ENCODE measurements at places on chromosomes 2 and 18. TPM values are rescaled to one million over a fixed set of nuclear protein-coding genes. Genes with fewer than 3 reads are reported as not detected.

- no peak for DNase-seq
Observed at GRCh38 chr2:235462415-235462790, 31.4 kb upstream of the AGAP1 start.

DNA sequence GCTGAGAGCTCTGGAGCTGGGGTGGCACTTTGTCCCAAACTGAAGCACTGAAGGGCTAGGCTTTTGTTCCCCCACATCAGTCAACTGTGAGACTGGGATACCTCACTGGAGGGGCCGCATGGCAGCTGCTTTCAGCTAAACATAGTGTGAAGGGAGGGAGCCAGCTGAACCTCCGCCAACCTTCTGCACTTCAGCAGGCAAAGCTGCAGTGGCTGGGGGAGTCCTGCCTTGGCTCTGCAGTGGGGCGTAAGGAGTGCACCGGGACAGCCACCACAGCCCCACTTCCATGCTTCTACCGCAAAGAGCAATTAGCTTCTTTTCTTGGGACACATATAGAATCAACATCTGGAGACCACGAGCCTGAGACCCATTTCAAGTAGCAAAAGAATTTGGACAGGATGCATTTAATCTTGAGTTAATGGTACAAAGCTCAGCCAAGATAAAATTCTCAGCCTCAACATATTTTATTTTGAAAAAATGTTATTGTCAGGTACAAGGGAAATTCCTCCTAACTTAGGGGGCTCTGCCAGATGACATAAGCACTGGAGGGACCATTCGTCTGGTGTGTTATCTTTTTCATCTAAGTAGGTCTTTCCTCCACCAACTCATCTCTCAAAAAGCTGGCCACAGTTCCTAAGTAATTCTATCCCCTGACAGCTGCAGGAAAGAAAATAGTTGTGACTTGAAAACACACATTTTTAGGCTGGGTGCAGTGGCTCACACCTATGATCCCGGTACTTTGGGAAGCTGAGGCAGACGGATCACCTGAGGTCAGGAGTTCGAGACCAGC, 25.6 kb upstream of the MYCN start:
- DNase-seq = no peak

- no peak for DNase-seq
Observed at GRCh38 chr18:22641958-22642357, 224.2 kb upstream of the CTAGE1 start.

- DNase-seq = no peak
Observed at GRCh38 chr2:59874971-59875755, 678.3 kb downstream of the BCL11A start.

GRCh38 chr18:12816451-12816850, 67.6 kb downstream of the PTPN2 start:
- no peak for DNase-seq

- no peak for DNase-seq
Observed at GRCh38 chr18:8375249-8375648, 234.0 kb upstream of the RAB12 start.

DNA sequence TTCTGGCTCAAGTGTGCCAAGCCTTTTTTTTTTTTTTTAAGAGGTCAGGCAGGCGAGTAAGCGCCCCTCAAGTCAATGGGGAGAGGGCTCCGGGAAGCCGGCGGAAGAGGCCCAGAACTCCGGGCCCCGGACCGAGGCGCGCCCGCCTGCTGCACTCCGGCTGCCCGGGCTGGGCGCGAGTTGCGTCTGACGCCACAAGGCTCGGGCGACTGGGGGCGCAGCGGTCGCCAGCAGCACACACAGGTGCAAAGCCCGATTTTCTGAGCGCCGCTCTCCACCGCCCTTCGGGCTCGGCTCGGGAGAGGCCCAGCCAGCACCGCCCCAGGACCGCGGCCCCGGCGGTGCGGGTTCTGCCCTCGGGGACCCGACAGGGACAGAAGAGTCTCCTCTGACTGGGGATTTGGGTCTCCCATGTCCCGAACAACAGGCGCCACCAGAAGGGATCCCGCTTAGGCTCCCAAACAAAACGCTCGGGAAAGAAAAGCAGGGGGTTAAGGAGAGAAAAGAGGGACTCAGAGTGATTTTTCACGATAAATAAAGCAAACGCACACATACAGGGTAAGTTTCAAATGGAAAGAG, 787 bp downstream of the ERBB4 start:
- DNase-seq = no peak

GRCh38 chr2:236731767-236732580, 162.3 kb downstream of the ACKR3 start:
- DNase-seq = peak; percentile 35

DNA sequence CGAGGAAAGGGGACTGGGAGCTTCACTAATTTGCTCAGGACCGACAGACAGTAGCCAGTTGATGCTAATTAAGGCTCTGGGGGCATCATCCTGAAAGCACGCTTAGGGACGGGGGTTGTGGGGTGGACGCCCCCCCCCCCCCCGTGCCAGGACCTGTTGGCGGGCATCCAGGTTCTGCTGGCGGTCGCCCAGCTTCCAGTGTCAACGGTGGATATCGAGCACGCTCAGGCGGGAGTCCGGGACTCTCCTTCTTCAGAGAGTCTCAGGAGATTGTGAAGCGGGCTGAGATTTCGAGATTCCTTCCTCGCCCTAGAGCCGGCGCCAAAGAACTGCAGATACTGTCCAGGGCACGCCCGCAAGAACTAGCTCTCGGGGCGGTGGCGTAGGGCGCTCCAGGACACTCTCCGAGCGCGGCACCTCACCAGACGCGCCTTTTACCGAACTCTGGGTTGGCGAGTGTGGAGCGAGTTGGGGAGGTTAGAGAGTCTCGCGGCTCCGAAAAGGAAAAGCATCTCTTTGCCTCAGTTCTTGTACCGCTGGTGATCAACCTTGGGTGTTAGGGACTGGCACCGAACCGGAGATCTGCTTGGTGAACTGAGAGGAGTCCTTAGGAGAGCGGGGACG, 5.6 kb downstream of the RAX start:
- DNase-seq = no peak

DNA sequence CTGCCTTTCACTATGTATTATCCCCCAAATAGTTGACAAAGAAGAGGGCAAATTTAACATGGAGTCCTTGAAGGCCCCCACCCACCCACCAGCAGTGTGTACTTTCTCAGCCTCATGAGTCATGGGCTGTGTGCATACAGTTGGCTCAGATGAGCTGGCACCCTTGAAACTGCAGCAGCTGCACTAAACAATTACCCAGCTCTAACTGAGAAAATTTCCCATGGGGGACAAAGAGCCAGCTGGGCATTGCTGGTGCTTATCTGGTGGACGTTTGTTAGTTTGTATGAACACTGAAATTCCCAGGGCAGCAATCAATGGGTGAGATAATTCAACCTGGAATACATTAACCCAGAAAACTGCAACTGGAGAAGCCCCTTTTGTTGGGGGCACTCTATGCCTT, 131.7 kb downstream of the GCA start:
- no peak for DNase-seq

- DNase-seq = no peak
Observed at GRCh38 chr2:60109744-60110143, 443.7 kb downstream of the BCL11A start.

- no peak for DNase-seq
Observed at GRCh38 chr2:217252181-217252580, 392.3 kb upstream of the TNP1 start.

DNA sequence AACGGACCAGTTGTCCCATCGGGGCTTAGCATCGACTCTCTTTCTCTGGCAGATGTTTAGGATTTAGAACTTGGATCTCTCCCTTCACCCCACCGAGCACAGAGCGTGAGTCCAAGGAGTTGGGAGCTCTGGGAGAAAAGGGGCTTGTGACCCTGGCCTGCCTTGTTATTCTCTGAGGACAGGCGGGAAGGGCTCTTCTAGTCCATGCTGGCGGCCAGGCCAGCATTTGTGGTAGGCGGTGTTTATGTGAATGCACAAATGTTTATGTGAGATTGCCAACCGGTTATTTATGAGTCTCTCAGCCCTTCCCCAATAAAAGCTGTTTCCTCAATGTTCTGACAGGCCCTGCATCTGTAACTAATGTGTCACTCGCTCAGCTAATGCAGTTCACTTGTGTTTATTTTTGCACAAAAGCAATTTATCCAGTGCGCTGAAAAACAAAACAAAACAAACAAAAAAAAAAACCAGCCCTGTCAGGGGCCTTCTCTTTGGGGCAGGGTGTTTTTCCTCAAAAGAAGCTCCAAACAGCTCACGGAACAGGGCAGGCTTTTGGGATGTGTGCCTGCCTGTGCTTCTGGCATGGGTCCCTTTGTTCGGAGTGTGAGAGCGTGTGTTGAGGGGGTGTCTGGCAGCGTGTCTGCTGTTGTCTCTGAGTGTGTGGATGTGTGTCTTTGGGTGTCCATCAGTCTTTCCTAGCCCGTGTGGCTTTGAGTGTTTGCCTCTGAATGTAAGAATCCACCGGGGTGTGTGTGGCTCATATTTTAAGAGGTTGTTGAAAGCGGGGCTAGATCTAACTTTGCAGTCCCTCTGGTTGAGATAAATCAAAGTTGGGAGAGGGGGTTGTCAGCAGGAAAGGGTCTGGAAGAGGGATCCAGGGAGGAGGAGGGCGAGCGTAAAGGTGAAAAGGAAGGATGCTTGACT, 52.8 kb upstream of the HAAO start:
- DNase-seq = peak; percentile 43

DNA sequence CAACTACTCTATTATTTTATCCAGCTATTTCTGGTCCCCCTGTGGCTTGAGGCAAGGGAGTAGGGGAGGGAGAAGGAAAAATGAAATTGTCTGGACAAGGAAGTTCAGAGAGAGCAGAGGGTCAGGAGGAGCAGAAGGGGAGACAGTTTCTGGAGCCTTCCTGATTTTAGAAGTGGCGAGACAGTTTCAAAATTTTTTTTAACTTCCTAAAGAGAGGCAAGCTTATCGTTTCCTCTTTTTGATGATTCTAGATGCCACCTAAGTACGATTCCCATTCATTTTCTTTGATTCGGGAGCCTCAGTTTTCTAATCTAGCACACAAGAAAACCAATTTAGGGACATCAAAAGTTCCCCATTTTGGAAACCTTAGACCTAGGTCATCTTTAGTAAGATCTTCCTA, 96.9 kb upstream of the B3GNT2 start:
- DNase-seq = no peak

DNA sequence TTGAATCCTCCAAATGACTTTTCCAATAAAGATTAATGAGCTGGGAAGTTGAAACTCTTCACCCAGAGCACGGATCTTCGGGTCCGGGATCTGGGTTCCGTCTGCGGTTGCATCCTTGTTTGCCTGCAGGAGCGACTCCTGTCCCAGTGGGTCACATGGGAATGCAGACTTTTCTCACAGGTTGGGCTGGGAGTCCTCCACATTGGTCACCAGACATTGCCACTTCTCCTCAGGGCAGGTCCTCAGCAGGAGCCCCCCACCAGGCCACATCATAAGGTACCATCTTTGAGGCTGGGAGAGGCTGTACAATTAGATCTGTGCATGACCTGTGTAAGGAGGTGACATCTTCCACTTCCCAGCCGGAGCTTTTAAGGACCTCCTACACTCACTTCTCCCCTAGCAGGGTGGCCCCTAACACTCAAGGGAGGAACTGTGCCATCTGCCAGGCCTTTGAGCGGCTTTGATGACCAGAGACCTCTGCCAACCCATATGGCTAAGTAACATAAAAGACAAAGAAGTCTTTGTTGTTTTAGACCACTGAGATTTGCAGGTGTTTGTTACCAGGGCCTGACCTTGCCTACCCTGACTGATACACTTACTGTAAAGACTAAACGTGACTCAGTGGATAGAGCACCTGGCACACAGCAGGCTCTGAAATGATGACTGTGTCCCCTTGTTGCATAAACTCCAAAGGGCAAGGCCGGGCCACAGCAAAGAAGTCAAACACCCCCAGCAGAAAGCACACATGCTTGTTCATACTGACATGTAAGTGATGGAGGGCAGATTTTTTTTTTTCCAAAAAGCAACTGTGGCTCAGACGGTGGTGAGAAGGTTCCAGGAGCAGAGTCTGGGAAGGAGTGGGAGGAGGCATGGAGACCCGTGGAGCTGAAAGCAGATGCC, 7.9 kb upstream of the TEX51 start:
- no peak for DNase-seq

- DNase-seq = no peak
Observed at GRCh38 chr18:78296166-78296565, 683.5 kb upstream of the SALL3 start.

GRCh38 chr2:70960833-70961647, 17.4 kb upstream of the ANKRD53 start:
- DNase-seq = peak; percentile 13

DNA sequence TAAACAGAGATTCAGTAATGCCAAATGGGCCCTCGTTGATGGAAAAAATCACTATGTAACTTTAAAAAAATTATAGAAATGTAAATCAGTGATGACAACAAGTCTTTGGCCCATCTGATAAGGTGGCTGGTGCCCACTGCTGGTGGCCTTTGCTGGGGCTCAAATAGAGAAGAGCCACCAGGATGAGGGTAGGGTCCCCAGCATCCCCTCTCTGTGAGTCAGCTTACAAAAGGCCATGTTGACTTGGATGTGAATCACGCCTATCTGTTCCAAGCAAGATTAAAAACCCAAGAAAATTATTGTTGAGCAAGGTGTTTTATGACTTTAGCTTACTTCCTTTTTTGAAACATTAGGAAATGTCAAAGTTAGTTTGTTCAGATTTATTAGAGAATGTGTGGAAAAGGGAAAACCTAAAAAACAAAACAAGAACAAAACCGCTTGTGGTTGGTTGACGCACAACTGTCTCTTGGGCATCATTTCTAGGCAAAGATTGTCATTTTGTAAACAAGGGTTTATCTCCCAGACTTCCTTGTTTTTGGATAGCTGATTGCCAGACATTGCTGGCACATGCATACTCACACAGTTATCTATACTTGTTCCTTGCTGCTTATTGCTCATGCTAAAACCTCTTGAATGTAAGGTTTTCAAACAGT, 53.7 kb upstream of the ZNF396 start:
- DNase-seq = no peak

Gene UGT1A10
- 45.2 TPM for total RNA-seq

Gene PLCD4
- total RNA-seq = 0.54 TPM

Gene EPG5
- total RNA-seq = 16.0 TPM

Gene ALPP
- 0.11 TPM for total RNA-seq

Gene MROH2A
- not detected for total RNA-seq

Gene FEV
- 6.5 TPM for total RNA-seq

Gene IL1RN
- 1.5 TPM for total RNA-seq

Gene TIMM21
- 45.5 TPM for total RNA-seq

Gene SERPINB12
- total RNA-seq = not detected

Gene RGPD3
- total RNA-seq = 0.11 TPM

Measured in colonic mucosa (tissue), 4 donors.